Endothelial cell of umbilical vein (primary cell): ENCODE measurements at places on chromosomes 2 and 18. TPM values are rescaled to one million over a fixed set of nuclear protein-coding genes. Genes with fewer than 3 reads are reported as not detected.

- H3K27me3 ChIP-seq = peaks cover 6% of the 10 kb centered on the region
- no peaks in the 10 kb centered on the region for H3K4me1 ChIP-seq
- no peak overlapping the region for H3K27ac ChIP-seq
- no peak for DNase-seq
- H3K4me3 ChIP-seq = no peak overlapping the region
- no peaks in the 10 kb centered on the region for H3K36me3 ChIP-seq
Observed at GRCh38 chr2:16716024-16716423, 50.4 kb upstream of the CYRIA start.

DNA sequence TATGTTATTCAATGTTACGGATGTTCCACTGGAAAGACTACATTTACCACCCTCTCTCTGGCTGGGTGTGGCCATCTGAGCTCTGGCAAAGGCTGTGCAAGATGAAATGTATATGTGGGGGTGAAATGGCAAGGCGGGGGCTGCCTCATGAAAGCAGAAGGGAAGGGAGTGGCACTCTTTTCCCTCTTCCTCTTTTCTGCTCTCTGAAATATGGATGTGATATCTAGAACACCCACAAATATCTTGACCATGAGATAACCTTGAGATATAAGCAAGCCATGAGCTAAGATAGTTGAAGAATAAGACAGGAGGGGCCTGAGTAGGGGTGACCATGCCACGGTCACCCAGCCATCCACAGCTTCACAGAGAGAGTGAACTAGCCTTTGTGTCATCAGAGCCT is 367.8 kb upstream of the ID2 start:
- no peaks in the 10 kb centered on the region for H3K36me3 ChIP-seq
- H3K27ac ChIP-seq = no peak overlapping the region
- H3K4me1 ChIP-seq = no peaks in the 10 kb centered on the region
- no peak overlapping the region for H3K4me3 ChIP-seq

DNA sequence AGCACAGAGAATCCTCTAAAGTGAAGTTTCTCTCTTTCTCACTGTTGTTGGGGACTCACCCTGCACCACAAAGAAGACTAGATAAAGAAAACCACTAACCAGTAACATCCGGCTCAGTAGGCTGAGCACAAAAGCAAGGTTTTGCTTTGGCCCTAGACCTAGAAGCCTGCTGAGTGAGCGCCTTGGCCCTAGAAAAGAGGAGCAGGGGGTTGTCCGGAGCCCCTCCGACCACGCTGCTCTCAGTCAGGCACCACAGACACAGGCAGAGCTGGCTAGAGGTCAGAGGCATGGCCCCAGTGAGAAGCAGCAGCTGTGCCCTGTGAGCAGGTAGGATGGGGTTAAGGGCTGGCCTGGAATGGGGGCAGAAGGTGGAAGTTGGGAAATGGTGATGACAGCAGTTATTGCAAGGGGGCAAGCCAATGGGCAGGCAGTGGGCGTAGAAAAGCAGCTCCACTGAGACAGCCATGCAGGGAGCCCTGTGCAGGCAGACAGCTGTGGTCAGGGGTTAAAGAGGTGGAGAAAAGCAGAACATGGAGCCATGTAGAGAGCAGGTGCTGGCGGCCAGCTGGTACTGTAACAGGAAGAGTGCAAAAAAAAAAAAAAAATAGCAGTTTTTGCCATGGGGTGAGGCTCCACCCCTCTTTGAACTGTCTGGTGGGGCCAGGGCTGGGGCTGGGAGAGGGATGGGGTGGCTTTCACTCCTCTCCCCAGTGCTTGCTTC is 36.9 kb upstream of the SLC14A1 start:
- no peaks in the 10 kb centered on the region for H3K36me3 ChIP-seq
- no peak overlapping the region for H3K4me3 ChIP-seq
- DNase-seq = no peak
- peaks cover 5% of the 10 kb centered on the region for H3K27me3 ChIP-seq

GRCh38 chr2:190877436-190877835 is 3.2 kb upstream of the GLS start:
- DNase-seq = peak; percentile 71
- no peak overlapping the region for H3K4me3 ChIP-seq
- peaks cover 10% of the 10 kb centered on the region for H3K4me1 ChIP-seq
- H3K27me3 ChIP-seq = no peaks in the 10 kb centered on the region
- no peak overlapping the region for H3K27ac ChIP-seq
- H3K36me3 ChIP-seq = no peaks in the 10 kb centered on the region

DNA sequence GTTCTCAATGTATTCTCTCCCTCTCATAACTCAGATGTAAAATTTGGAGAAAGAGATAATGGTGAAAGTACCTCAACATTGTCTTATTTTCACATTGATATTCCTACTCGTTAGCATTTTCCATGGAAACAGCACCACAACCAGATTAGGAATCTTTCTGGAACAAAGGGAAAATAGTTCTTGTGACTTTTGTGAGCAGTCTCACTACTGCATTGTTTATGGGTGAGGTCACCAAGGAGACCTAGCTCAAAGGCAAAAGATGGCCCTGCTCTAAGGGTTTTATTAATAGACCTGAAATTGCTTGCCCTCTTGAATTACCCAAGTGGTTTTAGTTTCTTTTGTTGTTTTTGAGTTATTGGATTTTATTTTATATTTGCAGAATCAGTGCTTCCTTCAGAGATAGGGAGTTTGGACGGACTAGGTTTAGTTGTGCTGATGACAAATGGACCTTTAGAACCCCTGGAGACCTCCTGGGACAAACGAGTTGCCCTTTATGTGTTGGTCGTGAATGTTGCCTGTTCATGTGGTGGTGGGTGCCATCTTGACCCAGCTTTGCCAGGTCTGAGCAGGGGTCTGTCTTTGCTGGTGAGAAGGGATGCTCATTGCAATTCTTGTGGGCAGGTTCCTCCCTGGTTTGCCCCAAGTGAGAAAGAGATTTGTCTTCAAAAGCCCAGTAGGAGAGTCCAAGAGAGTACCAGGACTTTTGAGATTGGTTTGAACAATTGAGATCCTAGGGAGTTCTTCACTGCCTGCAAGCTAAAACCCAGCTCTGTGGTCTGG is 58.1 kb downstream of the INPP4A start:
- DNase-seq = peak; percentile 69
- no peak overlapping the region for H3K4me3 ChIP-seq
- H3K27me3 ChIP-seq = no peaks in the 10 kb centered on the region
- H3K27ac ChIP-seq = no peak overlapping the region
- peaks cover 16% of the 10 kb centered on the region for H3K4me1 ChIP-seq

DNA sequence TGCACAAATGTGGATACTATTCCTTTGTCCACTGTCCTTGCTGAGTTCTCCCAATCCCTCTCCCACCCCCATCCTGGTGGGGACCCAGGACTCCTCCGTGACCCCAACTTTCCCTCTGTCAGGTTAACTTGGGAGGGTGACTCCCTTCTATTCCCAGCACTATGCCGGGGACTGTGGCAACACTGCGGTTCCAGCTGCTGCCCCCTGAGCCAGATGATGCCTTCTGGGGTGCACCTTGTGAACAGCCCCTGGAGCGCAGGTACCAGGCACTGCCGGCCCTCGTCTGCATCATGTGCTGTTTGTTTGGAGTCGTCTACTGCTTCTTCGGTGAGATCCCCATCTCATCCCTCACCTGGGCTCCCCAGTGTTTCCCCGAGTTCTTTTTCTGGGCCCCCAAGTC is 739 bp downstream of the TMEM198 start:
- peaks cover 23% of the 10 kb centered on the region for H3K27me3 ChIP-seq
- DNase-seq = no peak
- peaks cover 7% of the 10 kb centered on the region for H3K4me1 ChIP-seq
- no peaks in the 10 kb centered on the region for H3K36me3 ChIP-seq
- H3K27ac ChIP-seq = no peak overlapping the region

GRCh38 chr2:55014962-55015939 is 35.0 kb downstream of the RTN4 start:
- H3K36me3 ChIP-seq = peaks cover 4% of the 10 kb centered on the region
- H3K27me3 ChIP-seq = no peaks in the 10 kb centered on the region
- peak; percentile 72 for DNase-seq
- peaks cover 63% of the 10 kb centered on the region for H3K4me1 ChIP-seq
- no peak overlapping the region for H3K27ac ChIP-seq
- no peak overlapping the region for H3K4me3 ChIP-seq

DNA sequence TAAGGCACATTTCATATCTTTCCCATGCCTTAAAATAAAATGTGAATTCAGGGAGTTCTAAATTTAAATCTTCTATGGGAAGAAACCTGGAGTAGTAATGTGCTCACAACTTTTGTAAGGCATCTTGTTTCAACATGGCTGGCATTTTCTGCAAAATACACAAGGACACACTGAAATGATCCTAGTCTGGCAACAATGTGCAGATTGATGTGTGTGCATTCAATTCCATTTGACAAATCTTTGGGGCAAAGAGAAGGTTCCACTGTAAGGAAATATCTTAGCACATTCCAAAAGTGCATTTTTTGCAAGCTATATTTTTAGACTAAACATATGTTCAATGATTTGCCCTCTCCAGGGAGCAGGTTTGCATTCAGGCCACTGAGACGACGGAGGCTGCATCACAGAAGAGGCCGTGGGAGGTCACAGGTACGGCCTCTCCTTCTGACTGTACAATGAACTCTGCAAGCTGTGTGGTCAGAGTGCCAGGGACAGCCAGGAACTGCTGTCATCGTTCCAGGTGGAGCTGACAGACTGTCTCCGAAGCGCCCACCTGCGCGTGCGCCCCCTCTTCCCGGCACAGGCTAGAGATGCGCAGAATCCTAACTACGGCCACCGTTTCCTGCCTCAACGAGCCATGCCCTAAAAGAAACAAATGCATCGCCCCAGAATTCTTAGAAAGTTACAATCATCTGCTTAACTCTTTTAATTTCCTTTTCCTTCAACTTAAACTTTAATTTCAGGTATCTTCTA is 149.2 kb upstream of the POU3F3 start:
- DNase-seq = no peak
- no peak overlapping the region for H3K27ac ChIP-seq
- no peaks in the 10 kb centered on the region for H3K27me3 ChIP-seq
- H3K36me3 ChIP-seq = no peaks in the 10 kb centered on the region
- no peaks in the 10 kb centered on the region for H3K4me1 ChIP-seq
- H3K4me3 ChIP-seq = no peak overlapping the region

DNA sequence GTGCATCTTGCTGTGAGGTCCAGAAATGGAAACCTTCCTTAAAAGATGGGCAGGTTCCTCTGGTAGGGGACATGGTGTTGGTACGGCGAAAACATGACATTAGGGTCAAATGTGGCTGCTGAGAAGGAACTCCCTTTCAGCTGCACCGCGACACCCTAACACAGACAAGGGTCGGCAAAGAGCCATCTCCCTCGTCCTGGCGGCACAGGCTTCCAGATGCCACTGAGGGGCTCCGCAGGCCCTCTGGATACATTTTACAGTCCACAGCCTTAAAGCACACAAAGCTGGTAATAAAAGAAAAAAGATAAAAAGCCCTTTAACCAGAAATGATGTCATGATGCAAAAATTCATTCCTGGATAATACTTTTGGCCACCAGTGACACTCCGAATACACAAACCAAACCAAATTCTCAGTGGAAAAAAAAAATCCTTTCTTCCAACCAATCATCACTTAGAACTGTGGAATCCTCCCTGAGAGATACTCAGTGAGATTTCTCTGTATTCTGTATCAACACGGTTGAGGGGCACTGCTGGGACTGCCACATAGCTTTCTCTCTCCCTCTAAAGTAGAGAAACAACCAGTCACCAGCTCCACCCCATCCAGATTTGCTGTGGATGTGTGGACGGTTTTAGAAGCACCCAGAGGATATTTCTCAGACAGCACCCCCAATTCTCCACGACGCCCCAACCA is 174.8 kb downstream of the HDAC4 start:
- no peaks in the 10 kb centered on the region for H3K4me1 ChIP-seq
- H3K4me3 ChIP-seq = no peak overlapping the region
- no peak overlapping the region for H3K27ac ChIP-seq
- DNase-seq = no peak
- no peaks in the 10 kb centered on the region for H3K27me3 ChIP-seq

- DNase-seq = no peak
- H3K27me3 ChIP-seq = no peaks in the 10 kb centered on the region
- no peaks in the 10 kb centered on the region for H3K4me1 ChIP-seq
- no peak overlapping the region for H3K27ac ChIP-seq
- H3K4me3 ChIP-seq = no peak overlapping the region
Observed at GRCh38 chr18:41630232-41630886, 324.7 kb upstream of the PIK3C3 start.

GRCh38 chr2:65434592-65435241 is 2.3 kb upstream of the SPRED2 start:
- DNase-seq = no peak
- no peaks in the 10 kb centered on the region for H3K36me3 ChIP-seq
- no peak overlapping the region for H3K27ac ChIP-seq
- H3K27me3 ChIP-seq = peaks cover 38% of the 10 kb centered on the region

DNA sequence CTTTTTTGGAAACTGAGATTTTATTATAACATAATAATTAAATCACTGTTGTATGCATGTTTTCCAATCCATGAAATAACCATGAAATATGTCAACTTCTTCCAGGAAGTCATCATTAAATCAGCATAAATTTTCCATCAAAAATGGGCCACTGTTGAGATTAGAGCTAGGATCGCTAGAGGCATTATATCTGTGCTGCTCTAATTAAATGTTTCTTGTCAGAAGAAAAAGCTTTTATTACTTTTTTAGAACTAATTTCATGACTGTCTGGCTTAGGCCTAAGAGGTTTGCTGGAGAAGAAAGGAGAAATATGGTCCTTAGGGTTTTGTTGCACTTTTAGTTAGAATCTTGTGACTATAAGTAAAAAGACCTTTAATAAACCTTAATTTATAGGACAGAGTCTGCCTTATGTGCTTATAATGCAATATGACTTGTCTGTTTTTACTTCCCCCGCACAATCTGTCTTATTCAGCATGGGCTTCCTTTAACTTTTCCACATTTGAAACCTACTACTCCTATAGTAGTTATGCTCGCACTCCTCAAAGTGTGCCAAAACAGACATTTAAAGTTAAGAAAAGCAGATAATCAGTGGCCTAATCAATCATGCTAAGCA is 363.4 kb upstream of the GCFC2 start:
- no peak for DNase-seq
- H3K27ac ChIP-seq = no peak overlapping the region
- H3K4me3 ChIP-seq = no peak overlapping the region

GRCh38 chr2:98455494-98455976 is 10.9 kb downstream of the INPP4A start:
- no peak for DNase-seq
- no peaks in the 10 kb centered on the region for H3K36me3 ChIP-seq
- H3K27me3 ChIP-seq = no peaks in the 10 kb centered on the region
- H3K4me1 ChIP-seq = peaks cover 22% of the 10 kb centered on the region
- H3K27ac ChIP-seq = no peak overlapping the region
- no peak overlapping the region for H3K4me3 ChIP-seq

- H3K4me1 ChIP-seq = no peaks in the 10 kb centered on the region
- DNase-seq = no peak
- no peak overlapping the region for H3K4me3 ChIP-seq
- H3K36me3 ChIP-seq = no peaks in the 10 kb centered on the region
- H3K27ac ChIP-seq = no peak overlapping the region
Observed at GRCh38 chr2:230888824-230889400, 24.2 kb downstream of the ITM2C start.

GRCh38 chr2:34161549-34161948 is 562.5 kb upstream of the FAM98A start:
- H3K36me3 ChIP-seq = no peaks in the 10 kb centered on the region
- H3K27me3 ChIP-seq = no peaks in the 10 kb centered on the region
- DNase-seq = no peak

- H3K4me3 ChIP-seq = no peak overlapping the region
- no peak overlapping the region for H3K27ac ChIP-seq
- H3K4me1 ChIP-seq = no peaks in the 10 kb centered on the region
- no peaks in the 10 kb centered on the region for H3K36me3 ChIP-seq
Observed at GRCh38 chr2:19947184-19947940, 42.5 kb downstream of the WDR35 start.

ANKRD62 gene
- total RNA-seq = not detected in 2 replicates

ZSWIM2 gene
- not detected in 2 replicates for total RNA-seq

ZNF396 gene
- total RNA-seq = 0.44 and 0.72 TPM in 2 replicates

TUBB8B gene
- 1.1 TPM in 1 of 2 replicates, not detected in the other for total RNA-seq

DBI gene
- total RNA-seq = 214 and 245 TPM in 2 replicates
